H54 (cell line): ENCODE measurements at places on chromosomes 5 and 9.

GRCh38 chr5:29276371-29276770, 1917.1 kb upstream of the CDH6 start:
- no peak for DNase-seq

DNA sequence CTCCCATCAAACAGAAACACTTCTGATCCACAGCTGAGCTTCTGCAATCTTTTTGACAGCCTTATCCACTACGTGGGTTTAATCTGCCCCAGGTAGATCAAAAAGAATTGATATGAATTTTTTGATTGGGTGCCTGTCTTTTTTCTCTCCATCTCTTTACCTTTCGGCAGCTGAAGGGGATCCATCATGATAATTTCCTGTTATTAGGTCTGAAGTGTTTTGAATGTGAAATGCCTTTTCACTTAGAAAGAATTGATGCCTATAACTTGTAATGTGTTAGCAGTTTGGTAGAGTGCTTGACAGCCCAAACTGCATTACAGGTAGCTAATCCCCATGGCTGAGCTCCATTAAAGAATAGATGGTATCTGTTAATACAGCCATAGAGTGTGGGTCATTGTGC, 745.4 kb downstream of the TLR4 start:
- DNase-seq, result no peak

- no peak for DNase-seq
Observed at GRCh38 chr5:145110834-145111233, 724.3 kb downstream of the PRELID2 start.

GRCh38 chr9:16306586-16306985, 563.9 kb downstream of the BNC2 start:
- no peak for DNase-seq

DNA sequence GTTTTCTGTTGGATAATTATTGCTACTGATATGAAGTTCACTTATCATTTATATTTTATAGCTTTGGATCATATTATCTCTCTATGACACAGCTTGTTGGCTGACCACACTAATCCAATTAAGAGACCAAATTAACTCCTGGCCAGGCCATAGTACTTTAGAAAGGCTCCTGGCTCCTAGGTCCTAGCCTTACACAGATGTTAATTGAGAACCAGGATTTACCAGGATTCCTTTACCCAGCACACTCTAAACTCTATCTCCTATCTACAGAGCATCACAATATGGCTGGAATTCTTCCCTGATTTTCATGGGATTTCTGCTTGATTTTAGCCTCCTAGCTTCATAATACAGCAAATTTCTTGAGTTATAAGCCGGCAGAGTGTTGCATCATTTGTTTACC, 80.3 kb downstream of the SLCO6A1 start:
- DNase-seq, result no peak

GRCh38 chr9:31745886-31746285, 638.6 kb upstream of the ACO1 start:
- no peak for DNase-seq

- DNase-seq, result no peak
Observed at GRCh38 chr9:32965999-32966722, 35.3 kb downstream of the APTX start.

DNA sequence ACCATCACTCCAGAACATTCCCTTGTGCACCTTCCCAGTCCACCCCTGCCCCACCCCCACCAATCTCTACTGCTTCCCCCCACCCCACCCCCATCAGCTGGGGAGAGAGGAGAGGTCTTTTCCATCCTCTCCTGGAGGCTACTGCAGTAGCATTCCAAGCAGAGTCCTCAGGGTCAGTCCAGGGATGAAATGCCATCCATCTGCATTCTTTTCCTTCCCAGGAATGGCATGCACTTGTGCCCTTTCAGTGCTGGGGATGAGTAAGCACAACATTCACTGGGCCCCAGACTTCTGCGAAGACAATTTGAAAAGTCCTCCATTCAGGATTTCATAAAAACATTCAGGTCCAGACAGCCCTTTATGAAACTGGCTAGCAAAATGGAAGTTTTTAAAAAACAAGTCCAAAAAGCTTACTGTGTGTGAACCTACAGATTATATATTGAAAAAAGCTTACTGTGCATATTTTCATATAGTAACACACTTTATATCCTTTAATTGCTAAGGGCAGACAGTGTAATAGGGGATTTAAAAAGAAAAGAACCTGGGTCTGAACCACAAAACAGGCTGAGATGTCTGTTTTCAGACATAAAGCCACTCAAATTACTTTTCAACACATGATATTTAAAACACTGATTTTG, 50.0 kb upstream of the GOLPH3 start:
- peak; percentile 87 for DNase-seq

- DNase-seq, result peak; percentile 10
Observed at GRCh38 chr5:75567710-75568109, 43.5 kb upstream of the ANKDD1B start.

GRCh38 chr9:14958989-14959388, 48.8 kb upstream of the FREM1 start:
- DNase-seq, result no peak

DNA sequence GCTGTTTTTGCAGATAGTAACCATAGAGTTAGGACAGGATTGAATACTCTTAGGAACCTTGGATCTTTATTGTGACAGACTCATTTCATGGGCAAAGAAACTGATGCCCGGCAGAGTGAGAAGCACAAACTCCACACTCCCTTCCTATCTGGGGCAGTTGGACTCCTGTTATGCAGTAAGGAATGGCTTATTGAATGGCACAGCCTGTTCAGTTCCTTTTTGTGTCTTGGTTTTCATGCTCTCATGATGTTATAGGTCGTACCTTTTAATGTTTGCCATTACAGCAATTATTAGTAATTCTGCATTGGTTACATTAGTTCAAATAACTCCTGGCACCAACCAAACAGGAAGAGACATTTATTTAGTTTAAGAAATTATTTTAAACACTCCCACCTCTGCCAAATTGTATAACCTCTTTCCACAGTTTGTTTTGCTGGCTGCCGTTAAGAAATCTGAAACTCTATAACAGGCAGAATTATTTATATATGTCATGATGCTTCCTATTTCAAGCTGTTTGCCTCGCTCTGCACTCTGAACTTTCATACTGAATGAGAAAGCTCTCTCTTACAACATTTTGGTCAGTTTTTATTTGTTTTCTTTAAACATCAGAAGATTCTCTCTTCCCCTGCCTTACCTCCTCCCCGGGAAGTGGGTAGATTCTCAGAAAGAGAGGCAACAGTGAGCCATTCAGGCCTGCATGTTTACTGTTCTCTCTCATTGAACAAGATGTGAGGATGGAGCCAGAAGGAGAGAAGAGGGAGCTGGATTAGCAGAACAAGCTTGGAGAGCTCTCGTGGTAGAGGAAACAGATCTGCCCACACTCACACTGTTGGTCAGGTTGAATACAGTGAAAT, 144.4 kb downstream of the ARHGEF28 start:
- no peak for DNase-seq

GRCh38 chr5:87127426-87127825, 140.3 kb upstream of the RASA1 start:
- DNase-seq, result no peak

- peak; percentile 37 for DNase-seq
Observed at GRCh38 chr5:78907255-78907891, 77.7 kb downstream of the ARSB start.

- DNase-seq, result no peak
Observed at GRCh38 chr9:18451406-18451805, 22.5 kb upstream of the ADAMTSL1 start.

DNA sequence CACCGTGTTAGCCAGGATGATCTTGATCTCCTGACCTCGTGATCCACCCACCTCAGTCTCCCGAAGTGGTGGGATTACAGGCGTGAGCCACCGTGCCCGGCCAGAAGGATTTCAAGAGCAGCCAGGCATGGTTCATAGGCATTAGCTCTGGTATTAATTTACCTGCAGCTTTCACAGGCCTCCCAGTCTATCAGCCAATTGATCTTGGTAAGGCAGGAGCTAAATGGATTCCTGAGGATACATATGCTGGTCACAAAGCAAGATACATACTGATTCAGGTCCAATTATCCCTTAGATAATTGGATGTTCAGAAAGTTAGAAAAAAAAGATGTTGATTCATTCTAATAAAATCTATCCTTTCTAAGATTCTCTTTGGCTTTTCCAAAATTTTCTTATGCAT, 487.1 kb downstream of the TLE1 start:
- no peak for DNase-seq

DNA sequence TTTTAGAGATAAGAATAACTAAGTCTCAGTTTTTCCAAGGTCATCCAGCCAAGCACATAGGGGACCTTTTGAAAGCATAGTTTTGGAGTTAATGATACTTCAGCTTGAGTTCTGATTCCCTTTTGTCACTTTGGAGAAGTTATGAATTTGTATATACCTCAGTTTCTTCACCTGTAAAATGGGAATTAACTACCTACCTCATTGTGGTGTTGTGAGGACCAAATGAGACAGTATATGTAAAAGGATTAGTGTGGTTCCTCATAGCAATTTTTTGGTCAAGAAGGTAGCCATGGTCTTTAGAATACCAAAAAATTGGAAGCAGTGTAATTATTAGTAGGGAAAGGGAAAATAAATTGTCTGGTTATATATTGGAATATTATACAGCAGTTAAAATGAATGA, 97.6 kb upstream of the DHFR start:
- no peak for DNase-seq

DNA sequence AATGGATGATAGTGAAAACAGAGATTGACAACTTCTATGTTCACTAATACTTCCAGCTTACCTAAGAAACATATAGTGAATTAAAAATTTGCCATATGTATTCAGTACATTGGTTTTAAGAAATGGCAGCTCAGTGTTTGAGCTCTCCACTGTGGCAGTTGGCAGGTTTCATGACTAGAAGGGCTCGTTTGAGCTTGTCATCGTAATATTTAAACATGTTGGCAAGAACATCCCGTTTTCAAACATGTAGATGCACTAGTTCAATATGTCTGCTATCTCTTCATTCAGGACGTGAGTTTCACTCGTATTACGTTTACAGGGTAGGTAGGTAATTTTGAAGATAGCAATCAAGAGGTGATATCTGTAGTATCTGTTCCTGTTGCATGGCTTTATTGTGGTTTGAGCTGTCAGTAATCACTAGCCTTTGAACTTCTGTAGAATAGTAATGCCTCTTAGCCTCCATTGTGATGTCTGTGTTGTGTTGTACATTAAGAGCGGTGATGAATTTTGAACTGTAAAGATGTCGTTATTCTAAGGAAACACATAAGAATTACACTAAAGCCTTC, 74.8 kb downstream of the NLN start:
- DNase-seq, result no peak

- no peak for DNase-seq
Observed at GRCh38 chr5:110264661-110265060, 461.8 kb downstream of the TMEM232 start.

- no peak for DNase-seq
Observed at GRCh38 chr9:17280350-17281012, 145.6 kb downstream of the CNTLN start.
